ENCODE measurements at places on chromosomes 11 and 22.

GRCh38 chr22:46801331-46801811 lies 38.9 kb downstream of the TBC1D22A start:
- no peak for DNase-seq

- DNase-seq = no peak
Observed at GRCh38 chr11:22774716-22775115, 54.9 kb downstream of the SVIP start.

DNA sequence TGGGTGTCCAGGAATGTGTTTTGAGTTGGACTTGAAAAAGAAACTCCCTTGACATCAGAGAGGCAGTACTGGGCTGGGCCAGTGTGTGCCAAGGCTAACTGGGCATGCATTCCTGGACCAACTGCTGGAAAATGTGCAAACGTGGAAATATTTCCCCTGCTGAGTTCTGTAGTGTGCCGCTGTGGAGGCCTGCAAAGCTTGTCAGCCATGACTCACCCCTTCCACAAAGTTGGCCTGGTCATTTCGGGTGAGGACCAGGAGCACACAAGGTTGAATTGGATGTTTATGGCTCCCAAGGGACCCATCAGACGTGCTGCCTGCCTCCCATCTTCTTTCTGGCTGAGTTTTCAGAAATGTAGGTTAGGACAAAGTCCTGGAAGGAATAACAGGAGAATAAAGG lies 513.1 kb downstream of the MIAT start:
- DNase-seq = peak; percentile 46

DNA sequence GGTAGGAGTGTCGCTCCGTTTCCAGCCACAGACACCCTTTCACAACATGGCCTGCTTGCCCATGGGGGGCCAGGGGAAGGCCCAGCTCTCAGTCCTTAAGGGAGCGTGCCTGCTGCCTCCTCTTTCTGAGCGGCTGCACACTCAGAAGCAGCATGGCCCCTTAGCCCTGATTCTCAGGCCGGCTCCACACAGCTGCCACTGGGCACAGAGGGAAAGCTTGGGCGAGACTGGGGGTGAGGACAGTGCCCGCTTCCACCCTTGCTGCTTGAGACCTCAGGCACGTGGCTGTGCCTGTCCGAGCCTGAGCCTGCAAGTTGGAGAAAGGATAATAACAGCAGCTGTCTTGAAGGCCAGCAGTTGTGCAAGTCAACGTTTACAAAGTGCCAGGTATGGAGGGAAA lies 416.3 kb downstream of the SHANK2 start:
- no peak for DNase-seq

- DNase-seq = no peak
Observed at GRCh38 chr11:112004389-112004788, 20.8 kb upstream of the DLAT start.

DNA sequence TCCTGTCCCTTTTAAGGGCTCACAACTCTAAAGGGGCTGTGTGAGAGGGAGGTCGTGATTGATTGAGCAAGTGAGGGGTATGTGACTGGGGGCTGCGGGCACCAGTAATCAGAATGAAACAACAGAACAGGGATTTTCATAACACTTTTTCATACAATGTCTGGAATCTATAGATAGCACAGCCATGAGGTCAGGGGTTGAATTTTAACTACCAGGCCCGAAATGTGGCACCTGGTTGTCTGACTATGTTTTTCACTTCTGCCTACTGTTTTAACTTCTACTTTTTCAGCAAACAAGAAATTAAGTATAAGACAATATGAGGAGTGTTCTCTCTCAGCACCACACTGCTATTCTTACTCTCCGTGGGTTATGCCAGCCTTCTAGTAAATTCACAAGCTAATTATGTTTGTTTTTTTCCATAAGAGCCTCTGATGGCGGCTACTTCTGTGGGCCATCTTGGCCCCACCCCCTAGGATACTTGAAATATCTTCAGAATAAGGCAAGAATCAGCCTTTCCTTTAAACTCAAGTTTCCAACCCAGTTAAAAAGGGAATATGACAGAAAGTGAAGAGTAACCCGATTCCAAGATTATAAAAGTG lies 552.8 kb upstream of the CHORDC1 start:
- no peak for DNase-seq

DNA sequence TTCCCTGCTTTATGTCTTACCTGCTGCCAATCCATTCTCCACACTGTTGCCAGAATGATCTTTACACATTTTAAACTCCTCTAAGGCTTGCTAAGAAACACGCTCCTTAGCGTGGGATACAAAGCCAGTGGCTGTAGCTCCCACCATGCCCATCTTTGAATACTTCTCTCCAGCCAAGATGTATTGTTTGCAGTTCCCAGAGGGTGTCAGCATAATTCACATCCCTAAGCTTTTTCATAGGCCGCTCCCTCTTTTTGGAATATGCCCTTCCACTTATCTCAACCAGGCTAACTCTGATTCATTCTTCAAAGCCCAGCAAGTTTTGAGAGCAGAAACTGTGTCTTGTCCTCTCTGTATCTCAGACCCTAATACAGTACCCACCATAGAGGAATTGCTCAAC lies 8.1 kb upstream of the UPK2 start:
- no peak for DNase-seq

GRCh38 chr11:118632577-118633318 lies 25.3 kb downstream of the PHLDB1 start:
- DNase-seq = no peak

DNA sequence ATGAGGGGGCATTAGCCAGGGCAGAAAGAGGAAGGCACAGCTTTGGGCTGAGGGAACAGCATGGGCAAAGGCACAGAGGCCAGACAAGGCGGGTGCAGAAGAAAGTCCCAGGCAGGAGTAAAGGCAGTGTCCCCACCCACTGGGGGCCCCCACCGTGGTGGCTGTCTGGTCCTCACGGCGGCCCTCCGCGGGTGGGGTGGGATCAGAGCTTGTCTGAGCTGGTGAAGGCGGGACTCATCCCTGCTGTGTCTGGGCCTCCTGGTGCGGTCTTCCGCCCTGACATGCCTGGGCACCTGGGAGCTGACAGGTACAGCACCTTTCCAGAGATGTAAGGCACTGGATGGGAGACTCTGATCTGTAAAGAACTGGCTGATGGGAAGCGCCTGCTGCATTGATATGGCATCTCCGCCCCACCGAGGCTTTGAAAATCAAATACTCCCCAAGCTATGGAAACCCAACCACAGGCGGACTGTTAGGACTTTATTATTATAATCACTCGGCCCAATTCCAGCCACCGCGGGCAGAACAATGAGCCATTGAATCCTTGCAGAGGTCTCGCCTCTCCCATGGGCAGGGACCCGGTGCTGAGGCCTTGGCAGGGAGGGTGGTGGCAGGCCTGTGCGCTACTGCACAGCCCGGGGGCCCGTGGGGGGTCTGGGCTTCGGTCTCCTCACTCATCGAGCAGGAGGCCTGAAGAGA lies 14.2 kb upstream of the GNB1L start:
- DNase-seq = no peak

DNA sequence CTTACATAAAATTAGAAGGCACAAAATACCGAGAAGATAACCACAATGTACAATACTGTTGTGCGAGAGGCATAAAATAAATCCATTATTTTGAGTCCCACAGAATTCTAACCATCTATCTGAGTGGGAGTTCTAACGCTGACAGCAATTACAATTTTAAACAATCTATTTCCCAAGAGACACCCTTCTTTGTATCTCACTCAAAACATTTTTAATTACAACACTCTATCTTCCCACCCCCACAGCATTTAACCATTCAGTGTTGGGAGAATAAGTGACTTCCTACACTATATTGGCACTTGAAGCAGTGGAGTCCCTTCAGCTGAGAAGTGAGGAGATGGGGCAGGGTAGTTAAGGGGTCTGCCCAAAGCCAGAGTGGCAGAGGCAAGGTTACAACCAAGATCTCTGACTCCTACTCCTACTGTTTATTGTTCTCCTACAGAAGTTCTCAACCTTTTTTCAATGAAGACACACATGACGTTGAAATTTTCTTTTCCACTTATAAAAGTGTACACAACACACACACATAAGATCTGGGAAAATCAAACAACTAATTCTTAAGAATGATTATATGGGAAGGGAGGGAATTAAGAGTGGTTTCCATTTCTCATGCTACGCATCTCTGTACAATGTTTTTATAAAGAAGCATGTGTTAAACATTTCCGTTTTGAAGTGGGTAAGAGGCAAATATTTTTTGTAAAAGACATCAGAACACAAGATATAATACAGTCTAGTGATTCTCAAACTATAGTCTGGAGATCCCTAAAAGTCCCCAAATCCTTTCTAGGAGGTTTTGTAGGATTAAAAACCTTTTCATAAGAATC lies 10.9 kb downstream of the SLC25A17 start:
- no peak for DNase-seq

- no peak for DNase-seq
Observed at GRCh38 chr11:108491936-108492335, 6.2 kb downstream of the POGLUT3 start.

DNA sequence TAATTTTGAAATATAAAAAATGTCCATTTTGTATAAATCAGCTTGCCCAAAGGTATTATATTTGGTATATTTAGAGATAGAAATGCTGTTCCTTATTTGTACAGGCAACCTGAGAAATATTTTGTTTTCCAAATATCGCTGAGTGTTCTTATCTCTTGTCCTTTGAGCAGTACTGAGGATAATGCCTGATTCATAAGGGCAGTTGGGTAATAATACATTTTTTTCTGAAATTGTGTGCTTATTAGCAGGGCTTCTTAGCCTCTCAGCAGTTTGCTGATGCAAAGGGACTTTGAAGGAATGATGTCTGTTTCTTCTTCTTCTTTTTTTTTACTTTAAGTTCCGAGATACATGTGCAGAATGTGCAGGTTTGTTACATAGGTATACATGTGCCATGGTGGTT lies 69.1 kb downstream of the LDLRAD3 start:
- no peak for DNase-seq

DNA sequence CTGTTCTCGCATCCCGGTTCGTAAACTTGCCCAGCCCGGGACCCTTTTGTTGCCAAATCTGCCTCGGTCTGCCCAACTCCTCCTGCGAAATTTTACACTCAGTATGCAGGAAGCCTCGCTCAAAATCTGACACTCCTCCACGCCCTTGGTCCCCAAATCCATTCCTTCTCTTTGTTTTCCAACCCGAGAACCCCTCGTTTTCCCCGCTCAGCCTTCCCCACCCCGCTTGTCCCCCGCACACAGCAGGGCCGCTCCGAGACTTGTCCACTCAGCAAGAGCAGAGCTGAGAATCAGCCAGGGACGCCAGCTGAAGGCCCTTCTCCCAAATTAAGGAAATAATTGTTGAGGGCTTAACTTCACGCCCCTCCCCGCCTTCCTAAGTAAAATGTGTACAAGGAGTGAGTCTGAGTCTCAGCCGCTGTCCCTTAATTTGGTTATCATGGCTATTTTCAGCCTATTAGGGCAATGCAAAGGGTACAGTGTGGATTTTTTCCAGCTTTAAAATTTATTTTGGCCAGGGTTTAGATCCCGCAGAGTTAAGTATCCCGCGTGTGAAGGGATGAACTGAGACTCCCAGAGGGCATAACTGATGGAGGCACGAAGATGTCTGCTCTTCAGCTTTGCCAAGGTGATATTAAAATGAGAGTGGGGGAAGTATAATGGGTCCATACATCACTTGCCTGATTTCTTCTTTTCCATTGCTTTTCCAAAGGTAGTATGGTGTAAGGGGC lies 581 bp upstream of the FBXO3 start:
- DNase-seq = no peak

GRCh38 chr11:104118105-104118744 lies 45.7 kb downstream of the PDGFD start:
- no peak for DNase-seq

- no peak for DNase-seq
Observed at GRCh38 chr11:115364896-115365295, 139.3 kb downstream of the CADM1 start.

GRCh38 chr11:131418189-131418588 lies 47.8 kb downstream of the NTM start:
- no peak for DNase-seq

DNA sequence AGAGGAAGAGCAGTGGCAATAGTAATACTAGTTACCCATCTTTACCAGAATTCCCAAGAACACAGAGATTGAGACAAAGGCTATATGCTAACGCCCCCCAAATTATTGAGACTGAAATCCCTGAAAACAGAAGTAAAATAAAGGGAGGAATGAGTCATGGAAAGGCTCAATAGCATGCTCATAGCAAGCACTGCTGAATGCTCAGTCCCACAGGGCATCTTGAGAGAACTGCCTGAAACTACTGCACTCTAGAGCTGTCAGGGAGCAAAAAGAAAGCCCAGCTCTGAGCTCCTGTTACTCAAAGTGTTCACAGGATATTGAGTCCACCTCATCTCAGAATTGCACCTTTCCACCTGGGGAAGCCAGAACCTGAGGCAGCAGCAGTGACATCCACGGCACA lies 44.1 kb upstream of the FIBIN start:
- DNase-seq = no peak

- DNase-seq = peak; percentile 55
Observed at GRCh38 chr22:35986088-35986487, 42.5 kb downstream of the RBFOX2 start.

DNA sequence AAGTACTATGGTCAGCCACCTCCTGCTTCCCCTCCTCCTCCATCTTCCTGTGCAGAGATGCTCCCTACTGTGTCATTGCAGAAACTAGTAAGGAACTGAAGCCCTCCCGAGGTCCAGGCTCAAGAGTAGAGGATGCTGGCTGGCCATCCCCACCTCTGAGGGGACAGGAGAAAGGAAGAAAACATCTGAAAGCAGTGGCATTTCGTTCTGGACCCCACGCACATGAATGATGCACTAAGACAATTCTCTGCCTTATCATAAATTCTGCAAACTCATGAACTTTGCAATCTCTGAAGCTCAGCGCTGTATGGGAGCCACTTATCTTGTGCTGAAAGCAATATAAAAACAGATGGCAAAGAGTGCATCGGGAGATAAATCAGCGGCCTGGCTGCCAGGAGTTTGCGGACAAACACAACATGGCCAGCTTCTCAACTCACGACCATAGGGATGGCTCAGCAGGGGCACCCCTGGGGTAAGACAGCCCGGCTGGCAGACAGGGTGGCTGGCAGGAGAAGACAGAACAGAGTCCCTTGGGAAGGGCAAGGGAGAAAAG lies 306.4 kb downstream of the NXPE2 start:
- DNase-seq = no peak

- no peak for DNase-seq
Observed at GRCh38 chr11:1546536-1547466, 25.3 kb downstream of the DUSP8 start.

All from mucosa of gallbladder (tissue), 1 donor.